ENCODE measurements at places on chromosomes 12 and 14. TPM values are rescaled to one million over a fixed set of nuclear protein-coding genes. Genes with fewer than 3 reads are reported as not detected.

Gene SVOP
- not detected for total RNA-seq

Gene PTPN21
- total RNA-seq = 22.4 TPM

Gene RAN
- total RNA-seq = 122 TPM

Gene DAO
- total RNA-seq = not detected

DNA sequence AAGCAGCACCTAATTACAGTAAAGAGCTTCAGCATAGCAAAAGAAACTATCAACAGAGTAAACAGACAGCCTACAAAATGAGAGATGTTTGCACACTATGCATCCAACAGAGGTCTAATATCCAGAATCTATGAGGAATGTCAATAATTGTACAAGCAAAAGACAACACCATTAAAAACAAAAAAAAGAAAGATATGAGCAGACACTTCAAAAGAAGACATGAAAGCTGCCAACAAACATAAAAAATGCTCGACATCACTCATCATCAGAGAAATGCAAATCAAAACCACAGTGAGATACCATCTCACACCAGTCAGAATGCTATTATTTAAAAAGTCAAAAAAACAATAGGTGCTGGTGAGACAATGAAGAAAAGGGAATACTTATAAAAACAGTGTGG is 273.1 kb downstream of the TMTC2 start:
- no peak for DNase-seq

GRCh38 chr14:93510056-93510455 is 79.3 kb downstream of the UNC79 start:
- no peak for DNase-seq

DNA sequence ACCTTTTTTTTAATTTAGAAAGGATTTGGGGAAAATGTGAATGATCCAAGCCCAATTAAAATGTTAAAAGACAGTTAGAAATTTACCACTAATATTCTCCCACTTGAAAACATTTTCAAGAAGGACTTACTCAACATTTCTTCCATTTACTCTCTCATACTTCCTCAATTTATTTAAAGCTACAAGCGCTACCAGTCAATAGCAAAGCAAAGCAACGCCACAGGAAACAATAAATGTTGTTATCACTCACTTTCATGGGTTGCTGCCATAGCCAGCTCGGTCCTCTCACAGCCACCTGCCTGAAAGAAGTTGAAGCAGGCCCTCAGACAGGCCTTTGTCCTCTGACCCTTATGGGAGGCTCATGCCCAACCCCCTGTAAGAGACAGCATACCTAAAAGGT is 6.0 kb upstream of the SOS2 start:
- no peak for DNase-seq

Gene PTHLH
- 67.6 TPM for total RNA-seq

Gene CLEC7A
- total RNA-seq = 7.9 TPM

GRCh38 chr12:22634883-22635282 is 9.9 kb downstream of the ETNK1 start:
- DNase-seq = no peak

DNA sequence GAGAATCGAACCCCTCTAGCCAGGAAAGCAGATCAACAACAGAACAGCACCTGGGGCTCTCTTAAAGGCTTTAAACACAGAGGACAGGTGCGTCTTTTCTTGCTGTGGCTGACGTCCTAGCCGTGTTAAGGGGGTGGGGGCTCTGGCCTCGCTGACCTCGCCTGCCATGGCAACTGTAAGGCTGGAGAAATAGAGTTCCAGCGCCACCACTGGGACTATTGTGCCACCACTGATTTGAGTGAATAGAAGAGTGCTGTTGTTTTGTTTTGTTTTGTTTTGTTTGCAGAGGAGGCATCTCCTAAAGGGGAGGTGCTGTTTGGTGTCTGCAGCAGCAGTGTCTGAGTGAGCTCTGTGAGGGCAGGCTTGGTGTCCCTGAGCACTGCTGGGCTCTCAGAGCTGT is 34.2 kb upstream of the PRMT8 start:
- no peak for DNase-seq

DNA sequence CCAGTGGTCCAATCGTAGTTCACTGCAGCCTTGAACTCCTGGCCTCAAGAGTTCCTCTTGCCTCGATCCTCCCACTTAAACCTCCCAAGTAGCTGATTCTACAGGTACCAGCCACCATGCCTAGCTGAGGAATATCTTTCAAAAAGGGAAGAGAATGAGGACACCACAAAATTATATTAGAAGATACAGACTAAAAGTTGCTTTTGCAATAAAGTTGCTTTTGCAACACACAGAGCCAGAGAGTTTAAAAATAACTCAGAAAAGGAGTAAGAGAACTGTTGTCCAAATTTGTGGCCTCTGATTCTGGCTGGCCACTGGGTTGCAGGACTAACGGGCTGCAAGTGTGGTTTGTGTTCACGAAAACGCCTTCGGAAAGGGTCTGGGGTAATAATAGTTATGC is 19.8 kb downstream of the TMEM253 start:
- no peak for DNase-seq

- no peak for DNase-seq
Observed at GRCh38 chr12:63764481-63764880, 15.2 kb upstream of the RXYLT1 start.

DNA sequence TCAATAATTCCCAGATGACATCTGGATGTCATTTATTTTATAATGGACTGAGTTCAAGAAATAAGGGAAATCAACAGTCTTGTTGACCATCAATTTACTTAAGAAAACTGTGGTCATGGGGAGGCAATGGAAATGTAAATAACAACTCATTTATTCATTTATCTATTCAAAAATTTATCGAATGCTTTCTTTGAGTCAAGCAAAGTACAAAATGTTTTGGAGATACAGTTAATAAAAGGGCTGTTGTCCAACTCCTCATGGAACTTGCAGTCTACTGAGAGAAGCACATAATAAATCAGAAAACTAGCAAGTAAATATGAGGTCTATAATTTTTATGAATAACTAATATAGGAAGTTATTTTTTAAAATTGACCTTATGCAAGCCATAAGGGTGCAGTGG is 65.5 kb upstream of the KITLG start:
- DNase-seq = no peak

- no peak for DNase-seq
Observed at GRCh38 chr14:89669193-89669592, 252.2 kb upstream of the FOXN3 start.

DNA sequence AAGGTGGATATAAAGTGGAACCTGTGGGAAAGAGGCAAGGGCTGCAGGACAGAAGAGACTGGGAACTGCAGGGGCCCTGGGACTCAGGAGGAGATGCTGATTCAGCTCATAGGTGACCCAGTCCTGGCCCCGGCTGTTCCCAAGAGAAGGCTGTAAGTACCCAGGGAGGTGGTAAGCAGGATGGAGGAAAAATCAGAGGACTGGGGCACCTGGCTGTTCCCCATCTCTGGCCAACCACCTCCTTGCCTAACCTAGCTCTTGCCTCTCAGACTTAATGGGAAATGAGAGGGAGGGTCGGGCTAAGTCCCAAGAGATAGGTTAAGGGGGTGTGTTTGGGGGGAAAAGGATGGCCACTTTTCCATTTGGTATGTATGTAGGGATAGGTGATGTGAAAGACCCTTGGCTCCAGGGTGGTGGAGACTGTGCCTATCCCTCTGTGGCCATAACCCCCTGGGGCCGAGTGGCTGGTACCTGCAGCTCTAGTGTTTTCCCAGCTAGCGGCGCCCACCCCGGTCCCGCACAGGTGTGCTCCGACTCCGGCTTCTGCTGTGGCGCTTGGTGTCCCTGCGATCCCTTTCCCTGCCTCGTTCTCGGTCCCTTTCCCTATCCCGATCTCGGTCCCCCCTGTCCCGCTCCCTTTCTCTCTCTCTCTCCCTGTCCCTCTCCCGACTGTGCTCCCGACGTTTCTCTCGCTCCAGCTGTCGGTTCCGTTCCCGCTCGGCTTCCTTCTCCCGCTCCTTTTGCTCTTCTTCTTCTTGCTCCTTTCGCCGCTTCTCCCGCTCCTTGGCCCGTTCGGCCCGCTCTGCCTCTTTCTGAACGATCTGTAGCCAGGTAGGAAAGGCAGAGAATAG is 1.6 kb upstream of the CDH24 start:
- no peak for DNase-seq

Gene NKX2-1
- total RNA-seq = not detected
